GM18507 (cell line): ENCODE measurements at places on chromosomes 2 and 18.

DNA sequence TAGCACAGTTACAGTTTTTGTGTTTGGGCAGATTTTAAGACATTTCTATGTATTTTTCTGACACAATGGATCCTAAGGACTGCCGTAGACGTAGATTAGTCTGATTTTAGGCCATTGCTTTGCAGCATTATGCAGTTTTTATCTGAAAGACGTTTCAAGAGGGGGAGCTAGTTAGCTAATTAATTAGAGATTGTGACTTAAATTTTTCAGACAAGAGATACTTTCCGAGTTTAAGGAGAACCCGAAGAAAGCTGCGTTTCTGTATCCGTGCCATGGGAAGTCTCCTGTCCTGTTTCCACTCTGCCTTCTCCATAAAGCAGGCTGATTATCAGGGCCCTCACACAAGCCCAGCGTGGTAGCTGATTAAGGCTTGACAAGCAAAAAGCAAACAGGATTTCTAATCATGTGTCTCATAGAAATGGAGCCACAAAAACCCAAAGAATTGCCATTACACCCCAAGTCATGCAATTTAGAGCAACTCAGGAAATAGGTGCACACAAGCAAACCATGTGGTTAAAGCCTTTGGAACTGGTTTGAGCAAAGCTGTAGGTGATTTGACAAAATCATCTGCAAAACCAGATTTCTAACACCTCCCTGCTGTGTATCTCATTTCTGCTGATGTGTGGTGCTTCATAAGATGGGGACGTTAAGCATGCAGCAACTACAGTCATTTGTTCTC is 808.1 kb downstream of the RNF144A start:
- no peak for DNase-seq

- no peak for DNase-seq
Observed at GRCh38 chr2:223635080-223635479, 32.9 kb upstream of the SCG2 start.

GRCh38 chr2:8477552-8478470 is 204.0 kb upstream of the ID2 start:
- DNase-seq = no peak

DNA sequence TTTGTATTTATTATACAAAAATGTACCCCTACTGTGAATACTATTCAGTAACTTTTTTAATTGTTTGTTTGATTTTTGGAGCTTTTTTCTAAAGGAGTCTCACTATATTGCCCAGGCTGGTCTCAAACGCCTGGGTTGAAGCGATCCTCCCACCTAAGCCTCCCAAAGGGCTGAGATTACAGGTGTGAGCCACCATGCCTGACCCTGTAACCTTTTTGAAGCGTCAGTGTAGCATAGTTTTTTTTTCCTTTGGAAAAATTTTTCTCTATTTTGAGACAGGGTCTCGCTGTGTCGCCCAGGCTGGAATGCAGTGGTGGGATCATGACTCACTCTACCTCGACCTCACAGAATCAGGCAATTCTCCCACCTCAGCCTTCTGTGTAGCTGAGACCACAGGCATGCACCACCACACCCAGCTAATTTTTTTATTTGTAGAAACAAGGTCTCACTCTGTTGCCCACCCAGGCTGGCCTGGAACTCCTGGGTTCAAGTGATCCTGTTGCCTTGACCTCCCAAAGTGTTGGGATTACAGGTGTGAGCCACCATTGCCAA is 2.0 kb downstream of the GMCL1 start:
- DNase-seq = no peak

DNA sequence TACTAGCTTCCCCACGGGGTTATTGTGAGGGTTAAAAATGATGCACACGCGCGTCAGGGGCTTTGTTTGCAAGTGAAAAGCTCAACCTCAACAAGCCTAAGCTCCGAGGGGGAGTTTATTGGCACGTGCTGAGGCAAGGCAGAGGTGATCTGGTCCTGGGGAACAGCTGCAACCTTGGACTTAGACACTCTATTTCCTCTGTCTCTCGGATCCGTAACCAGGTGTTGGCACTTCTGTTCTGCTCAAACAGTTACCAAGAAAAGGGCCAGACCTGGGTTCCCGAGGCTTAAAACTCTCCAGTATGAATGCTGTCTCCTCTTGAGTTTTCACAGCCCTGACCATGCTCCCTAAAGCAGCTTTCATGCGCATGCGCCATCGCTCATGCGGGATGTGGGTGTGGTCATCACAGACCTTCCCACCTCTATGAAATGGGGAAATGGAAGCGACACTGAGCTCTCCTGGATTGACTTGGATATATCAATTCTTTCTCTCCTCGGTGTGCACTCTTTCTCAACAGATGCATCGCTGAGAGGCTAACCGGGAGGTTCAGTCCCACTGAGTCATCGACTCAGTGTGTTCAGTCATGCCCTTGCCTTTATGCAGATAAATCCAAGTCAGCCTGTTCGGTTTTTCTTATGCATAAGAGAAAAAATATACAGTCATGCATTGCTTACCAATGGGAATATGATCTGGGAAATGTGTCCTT is 19.9 kb upstream of the RAB31 start:
- DNase-seq = no peak

DNA sequence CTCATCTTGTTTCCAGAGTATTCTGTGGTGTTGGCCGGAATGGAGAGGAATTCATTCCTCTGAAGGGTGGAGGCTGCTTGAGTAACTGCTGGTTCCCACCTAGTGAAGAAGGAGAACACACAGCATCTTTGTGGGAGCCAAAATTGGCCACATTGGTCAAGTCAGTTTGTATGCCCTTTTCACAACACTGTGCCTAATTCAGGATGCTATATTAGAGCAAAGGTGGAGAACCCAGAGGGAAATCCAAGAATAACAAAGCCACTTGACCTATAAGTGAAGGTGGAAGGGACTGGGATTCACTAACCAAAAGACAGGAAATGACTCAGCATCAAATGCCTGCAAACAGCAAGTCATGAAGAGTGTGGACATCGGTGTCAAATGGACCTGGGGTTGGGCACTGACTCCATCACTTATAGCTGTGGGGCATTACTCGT is 27.3 kb upstream of the MLPH start:
- no peak for DNase-seq

DNA sequence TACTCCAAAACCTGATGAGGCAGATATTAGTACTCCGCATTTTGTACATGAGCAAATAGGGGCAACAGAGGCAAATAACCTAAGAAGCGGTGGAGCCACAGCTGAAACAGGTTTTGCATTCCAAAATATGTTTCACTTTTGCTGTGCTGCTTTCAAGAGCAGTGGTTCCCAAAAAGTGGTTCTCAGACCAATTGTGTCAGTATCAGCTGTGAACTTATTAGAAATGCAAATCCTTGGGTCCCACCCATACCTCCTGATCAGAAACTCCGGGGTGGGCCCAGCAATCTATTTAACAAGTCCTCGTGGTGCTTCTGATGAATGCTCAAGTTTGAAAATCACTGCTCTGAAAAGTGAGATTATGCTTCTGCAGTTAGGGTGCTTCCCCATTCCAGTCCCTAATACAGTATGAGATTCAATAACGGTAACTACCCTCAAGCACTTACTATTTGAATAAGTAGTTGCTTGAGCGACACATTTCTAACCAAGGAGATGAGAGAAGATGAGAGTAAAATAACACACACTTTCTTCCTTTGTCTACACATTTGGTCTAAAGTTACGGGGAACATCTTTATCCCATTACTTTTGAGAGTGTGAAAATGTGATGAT is 17.8 kb upstream of the TCF4 start:
- no peak for DNase-seq

- DNase-seq = no peak
Observed at GRCh38 chr2:128276878-128277675, 41.6 kb downstream of the HS6ST1 start.
